Endothelial cell of umbilical vein (primary cell): ENCODE measurements at places on chromosomes 2 and 18. TPM values are rescaled to one million over a fixed set of nuclear protein-coding genes. Genes with fewer than 3 reads are reported as not detected.

DNA sequence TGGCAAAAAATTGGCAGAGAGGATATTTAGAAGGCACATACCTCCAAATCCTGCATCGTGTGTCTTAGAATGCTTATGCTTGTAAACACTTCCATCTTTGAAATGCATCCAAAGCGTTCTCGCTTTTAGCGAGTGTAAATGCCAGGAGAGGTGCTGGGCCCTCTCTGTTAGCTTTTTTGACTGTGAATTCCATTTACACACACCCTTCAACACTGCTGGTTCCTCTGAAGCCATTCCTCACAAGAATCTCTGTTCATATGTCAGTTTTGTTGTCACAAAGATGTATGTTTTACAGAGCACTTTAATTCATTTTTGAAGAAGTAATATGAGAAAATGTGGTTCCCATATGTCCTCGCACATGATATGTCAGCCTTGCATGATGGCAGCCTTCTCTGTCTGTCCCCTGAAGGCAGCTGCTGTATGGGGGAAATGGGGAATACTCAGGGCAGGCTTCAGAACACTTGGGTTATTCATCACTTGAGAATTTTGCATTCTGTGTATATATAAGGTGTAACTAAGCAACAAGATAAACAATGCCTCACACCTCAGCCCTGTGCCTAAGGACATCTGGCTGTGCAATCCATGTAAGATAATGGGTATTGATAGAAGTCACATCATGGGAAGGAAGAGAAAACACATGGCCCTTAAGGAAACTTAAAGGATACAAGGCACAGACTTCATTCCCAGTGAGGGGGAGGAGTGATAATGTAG is 52.3 kb downstream of the RAB27B start:
- DNase-seq: no peak

- peak; percentile 94 for DNase-seq
These were observed 30.9 kb upstream of the COL5A2 start for GRCh38 chr2:189210250-189211087.

DNA sequence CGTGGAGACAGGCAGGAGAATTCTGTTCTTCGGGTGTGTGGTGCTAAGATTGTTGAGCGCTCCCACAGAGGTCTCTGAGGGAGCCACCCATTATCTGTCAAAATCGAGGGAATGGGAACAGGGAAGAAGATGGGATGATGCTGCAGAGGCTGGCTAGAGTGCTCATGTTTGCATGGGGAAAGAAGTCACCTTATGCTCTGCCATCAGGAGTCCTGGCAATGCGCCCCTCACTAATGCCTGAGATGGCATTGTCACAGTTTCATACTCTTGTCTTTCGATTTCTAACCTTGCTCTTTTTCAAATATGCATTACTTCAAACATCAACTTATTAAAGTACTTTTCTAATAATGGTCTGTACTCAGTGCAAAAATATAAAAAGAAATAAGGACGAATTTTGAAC is 463.3 kb upstream of the CELF4 start:
- no peak for DNase-seq

GRCh38 chr2:186554850-186555671 is 34.8 kb upstream of the ITGAV start:
- DNase-seq: peak; percentile 55

GRCh38 chr2:164599954-164600589 is 21.2 kb downstream of the GRB14 start:
- DNase-seq: peak; percentile 91

DNA sequence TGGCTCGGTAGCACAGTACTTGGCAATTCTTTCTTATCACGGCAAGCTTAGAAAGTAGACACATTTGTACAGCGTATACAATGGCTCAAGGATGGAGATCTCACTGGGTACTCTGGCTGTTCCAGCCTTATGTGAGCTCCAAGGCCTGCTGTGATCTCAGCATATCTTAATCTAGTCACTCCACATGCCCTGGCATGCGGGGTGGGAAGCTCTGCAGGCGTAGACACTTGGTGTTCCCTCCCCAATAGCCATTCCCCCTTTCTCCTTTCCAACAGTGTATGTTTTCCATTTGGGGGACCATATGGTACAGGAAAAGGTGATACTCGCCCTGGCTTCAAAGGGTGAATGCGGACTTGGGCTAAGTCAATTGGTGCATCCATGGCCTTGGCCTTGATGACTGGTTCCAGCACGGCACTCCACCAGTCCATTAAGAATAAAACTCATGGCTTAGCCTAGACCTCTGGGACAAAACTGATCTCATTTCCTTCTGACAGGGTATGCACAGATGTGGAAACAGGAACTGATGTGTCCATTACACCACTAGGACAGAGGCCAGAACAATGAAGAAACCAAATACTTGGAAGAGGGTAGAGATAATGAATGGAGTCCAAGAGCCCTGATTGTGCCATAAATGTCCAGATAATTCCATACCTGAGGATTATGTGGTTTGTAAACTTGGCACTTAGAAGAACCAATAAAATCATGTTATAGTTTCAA is 28.4 kb downstream of the TGIF1 start:
- peak; percentile 22 for DNase-seq

KCNIP3 gene
- total RNA-seq: 0.21 and 0.62 TPM in 2 replicates

SERPINB10 gene
- total RNA-seq: not detected in 2 replicates

NEB gene
- total RNA-seq: 1.8 and 3.6 TPM in 2 replicates

SLC9A4 gene
- total RNA-seq: 0.07 TPM in 1 of 2 replicates, not detected in the other

SPP2 gene
- not detected in 2 replicates for total RNA-seq

ST8SIA5 gene
- total RNA-seq: 0.32 and 0.62 TPM in 2 replicates
